ENCODE measurements at places on chromosomes 5 and 9.

GRCh38 chr5:95760273-95761191, 29.4 kb downstream of the RHOBTB3 start:
- DNase-seq = peak; percentile 42

- DNase-seq = no peak
These were observed 50.9 kb downstream of the ZNF474 start for GRCh38 chr5:122180146-122180712.

DNA sequence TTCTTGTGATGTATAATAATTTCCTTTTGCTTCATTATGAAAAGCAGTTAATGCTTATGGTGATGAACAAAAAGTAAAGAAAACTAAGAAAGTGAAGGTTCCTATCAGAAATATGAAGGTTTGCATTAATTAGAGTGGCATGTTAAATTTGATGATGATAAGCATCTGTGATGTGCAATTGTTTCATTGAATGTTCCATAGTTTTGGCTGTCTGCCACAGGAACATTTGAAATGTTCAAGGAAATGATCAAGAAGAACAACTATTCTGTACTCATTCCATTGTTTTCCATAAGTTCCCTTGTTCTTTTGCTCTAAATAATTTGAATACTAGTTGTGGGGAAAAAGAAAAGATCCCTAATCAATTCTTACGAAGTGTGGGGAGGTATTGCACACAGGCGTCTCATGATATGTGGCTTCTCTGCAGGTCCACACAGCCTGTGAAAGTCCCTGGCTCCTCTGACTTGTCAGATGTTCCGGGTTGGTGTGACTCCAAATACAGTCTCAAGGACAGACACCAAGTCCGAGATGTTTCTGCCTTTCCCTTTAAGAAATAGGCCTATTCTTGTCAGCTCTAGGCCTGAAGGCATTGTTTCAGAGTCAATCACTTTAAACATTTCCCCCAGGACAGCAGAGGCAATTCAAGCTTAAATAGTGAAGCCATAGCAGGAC, 152.6 kb upstream of the MAST4 start:
- no peak for DNase-seq

DNA sequence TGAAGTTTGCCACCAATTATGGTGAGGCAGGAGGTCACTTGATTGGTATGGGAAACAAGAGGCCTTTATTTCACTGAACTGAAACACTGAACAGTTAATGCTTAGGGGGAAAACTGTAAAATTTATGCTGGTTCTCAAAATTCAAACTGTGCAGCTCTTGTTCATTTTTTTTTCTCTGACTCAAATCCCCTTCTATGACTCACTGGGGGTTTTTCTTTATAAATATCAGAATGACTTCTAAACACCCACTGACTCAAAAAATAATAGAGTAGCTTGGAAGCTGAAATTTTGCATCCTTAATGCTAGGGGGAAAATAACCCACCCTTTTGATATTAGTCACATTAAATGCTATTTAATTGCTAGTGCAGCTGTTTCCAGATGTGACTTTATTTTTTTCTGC, 24.1 kb upstream of the OTP start:
- DNase-seq = no peak

GRCh38 chr9:110575169-110575568, 4.4 kb downstream of the SVEP1 start:
- DNase-seq = no peak

DNA sequence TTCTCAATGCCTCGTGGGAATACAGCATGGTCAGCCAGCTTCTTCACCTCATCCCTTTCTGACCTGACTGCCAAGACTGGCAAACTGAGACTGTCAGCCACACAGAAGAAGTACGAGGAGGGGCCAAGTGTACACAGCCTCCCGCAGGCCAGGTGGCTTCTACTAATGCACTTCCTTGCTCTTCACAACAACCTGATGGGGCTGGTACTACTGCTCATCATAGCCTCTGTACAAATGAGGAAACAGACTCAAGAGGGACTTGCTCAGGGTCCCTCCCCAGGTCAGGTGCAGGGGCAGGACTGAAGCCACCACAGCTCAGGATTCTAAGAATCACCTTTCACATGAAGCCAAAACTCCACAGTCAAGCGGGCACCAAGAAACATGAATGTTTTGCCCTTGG, 21.3 kb downstream of the NIPAL4 start:
- DNase-seq = no peak

DNA sequence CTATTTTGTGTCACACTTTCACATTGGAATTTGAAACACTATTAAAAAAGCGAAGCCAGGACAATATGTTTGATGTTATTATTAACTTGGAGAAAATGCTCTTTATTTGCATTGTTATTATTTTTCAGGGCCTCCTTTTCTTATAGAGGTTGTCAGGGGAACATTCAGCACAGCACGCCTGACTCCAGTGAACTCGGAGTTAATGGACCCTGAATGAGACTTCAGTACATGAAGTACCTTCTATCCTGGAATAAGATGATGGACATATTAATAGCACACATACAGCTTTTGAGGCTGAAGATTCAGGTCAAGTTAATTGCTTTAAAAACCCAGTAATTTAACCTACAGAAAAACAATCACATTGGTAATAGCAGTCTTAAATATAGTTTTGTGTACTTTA, 652.9 kb downstream of the SEMA5A start:
- DNase-seq = no peak

- peak; percentile 57 for DNase-seq
These were observed 2.2 kb downstream of the HNRNPA0 start for GRCh38 chr5:137751869-137752491.

DNA sequence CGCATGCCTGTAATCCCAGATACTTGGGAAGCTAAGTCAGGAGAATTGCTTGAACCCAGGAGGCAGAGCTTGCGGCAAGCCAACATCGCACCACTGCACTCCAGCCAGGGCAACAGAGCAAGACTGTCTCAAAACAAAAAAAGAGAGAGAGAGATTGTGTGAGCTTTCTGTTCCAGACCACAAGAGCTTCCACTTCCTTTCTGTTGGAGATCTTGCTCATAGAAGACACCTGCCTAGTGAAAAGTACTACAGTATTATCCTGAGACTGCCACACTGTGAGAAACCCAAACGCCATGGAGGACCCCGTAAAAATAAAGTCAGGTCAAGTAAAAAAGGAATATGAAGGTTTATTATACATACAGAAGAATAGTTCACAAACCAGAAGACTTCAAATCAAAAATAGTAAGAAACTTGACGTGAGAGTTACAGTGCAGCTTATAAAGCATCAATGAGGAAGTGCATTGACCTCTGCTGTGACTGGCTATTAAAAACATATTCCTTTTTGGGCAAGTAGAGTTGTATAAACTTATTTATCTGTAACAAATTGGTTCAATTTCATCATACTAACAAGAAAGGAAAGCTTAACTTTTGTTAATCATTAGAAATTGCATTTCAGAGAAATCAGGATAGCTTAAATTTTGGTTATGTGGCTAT, 4.3 kb upstream of the EMB start:
- no peak for DNase-seq

GRCh38 chr5:150114773-150115408, 28.5 kb upstream of the CSF1R start:
- no peak for DNase-seq

DNA sequence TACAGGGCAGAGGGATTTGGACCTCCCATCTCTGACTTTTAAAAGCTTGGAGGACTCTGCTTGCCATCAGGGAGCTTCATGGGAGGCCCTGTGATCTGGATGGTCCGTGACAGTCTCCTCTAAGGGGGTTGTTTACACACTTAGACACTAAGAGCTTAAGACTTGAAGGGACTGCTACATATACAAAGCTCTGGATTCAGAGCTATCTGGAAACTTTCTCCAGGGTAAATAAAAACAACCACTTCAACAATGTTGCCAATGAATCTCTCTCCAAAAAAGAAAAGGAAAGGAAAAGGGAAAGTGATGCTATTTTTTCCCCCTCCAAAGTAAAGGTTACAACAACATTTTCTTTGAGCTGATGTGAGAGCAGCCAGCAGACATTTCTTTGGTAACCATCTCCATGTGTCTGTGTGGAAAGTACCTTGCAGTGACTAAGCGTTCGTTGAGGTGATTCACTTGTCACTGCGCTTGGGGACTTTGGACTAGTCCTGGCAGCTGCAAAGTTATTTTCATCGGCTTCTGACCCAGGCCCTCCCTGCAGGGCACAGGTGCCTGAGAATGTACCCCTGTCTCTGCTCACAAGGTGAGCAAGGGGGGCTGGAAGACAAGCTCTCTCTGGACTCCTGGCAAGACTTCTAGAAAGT, 262.1 kb upstream of the KLF4 start:
- no peak for DNase-seq

GRCh38 chr5:1118231-1118698, 6.4 kb upstream of the SLC12A7 start:
- DNase-seq = no peak

DNA sequence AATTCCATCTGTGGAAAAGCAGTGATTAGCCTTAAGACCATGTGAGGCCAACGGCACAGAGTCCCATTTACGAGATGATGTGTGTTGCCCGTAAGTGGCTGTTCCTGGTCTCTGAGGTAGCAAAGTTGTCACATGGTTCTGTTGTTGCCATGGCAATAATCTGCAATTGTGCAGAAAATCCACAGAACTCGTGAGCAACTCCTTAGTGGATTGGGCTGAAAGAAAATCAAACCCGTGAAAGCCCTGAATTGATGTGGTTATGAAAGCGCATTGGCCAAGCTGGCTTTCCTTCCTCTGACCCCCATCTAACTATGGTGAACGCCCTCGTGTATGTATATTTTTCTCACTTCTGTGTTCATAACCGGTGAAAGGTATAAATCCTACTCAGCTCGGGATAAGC, 614.7 kb downstream of the EBF1 start:
- no peak for DNase-seq

DNA sequence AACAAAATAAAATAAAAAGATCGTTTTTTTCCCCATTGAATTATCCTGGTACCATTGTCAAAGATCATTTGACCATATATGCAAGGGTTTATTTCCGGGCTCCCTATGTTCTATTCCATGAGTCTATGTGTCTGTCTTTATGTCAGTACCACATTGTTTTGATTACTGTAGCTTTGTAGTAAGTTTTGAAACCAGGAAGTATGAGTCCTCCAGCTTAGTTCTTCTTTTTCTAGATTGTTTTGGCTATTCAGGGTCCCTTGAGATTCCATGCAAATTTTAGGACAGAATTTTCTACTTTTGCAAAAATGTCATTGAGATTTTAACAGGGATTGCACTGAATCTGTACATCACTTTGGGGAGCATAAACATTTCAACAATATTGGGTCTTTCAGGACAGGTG, 18.7 kb upstream of the EEIG1 start:
- DNase-seq = no peak

DNA sequence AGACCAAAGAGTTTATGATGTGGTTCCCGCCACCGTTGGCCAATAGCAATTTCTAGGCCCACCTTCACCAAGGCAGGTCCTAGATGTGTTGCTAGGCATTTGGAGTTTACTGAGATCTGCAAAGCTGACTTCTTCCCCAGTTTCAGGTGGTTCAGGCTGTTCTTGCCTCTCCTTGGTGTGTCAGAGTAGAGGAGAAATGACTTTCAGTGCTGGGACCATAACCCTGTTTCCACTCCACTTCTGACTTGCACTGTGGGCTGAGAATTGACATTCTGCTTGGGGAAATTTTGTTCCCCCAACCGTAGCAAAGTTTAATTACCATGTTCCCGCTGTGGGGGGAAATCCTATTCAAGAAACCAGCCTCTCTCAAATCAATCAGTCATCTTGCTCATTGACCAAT, 128.0 kb upstream of the GABRP start:
- no peak for DNase-seq

DNA sequence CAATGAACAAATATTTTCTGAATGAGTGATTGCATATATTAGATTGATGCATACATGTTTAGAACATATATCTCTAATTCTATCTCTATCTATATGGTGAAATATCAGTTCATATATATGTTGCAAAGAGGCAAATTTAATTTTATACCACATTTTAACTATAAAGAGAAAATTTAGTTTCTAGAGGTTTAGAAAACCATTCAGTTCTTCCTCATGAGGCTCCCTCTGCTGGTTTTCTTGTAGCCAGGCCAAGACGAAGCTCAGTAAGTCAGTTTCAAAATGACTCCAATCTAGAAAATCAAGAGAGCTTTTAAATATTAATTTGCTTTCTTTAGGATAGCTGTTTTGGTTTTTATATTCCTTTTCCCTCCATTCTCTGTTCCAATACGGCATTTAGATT, 312.1 kb downstream of the TMEM232 start:
- DNase-seq = no peak

- DNase-seq = no peak
These were observed 132.7 kb upstream of the ERCC6L2 start for GRCh38 chr9:95742821-95743220.

- DNase-seq = no peak
These were observed 36.4 kb downstream of the THBS4 start for GRCh38 chr5:80071510-80072021.

DNA sequence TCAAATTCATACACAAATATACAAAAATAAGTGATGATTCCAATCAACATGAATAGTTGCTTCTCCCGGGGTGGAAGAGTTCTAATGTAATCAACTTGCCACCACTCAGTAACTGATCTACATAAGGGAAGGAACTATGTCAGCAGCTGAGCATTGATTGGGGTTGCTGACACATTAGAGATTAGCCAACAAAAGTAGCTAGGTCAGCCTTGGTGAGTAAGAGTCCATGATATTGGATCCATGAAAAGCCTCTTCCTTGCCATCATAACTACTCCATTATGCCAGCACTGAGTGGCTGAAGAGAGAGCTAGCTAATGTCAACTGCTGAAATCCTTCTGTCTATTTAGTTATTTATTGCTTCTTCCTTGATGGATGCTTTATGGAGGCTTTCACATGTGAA, 309.8 kb downstream of the NFIB start:
- no peak for DNase-seq

DNA sequence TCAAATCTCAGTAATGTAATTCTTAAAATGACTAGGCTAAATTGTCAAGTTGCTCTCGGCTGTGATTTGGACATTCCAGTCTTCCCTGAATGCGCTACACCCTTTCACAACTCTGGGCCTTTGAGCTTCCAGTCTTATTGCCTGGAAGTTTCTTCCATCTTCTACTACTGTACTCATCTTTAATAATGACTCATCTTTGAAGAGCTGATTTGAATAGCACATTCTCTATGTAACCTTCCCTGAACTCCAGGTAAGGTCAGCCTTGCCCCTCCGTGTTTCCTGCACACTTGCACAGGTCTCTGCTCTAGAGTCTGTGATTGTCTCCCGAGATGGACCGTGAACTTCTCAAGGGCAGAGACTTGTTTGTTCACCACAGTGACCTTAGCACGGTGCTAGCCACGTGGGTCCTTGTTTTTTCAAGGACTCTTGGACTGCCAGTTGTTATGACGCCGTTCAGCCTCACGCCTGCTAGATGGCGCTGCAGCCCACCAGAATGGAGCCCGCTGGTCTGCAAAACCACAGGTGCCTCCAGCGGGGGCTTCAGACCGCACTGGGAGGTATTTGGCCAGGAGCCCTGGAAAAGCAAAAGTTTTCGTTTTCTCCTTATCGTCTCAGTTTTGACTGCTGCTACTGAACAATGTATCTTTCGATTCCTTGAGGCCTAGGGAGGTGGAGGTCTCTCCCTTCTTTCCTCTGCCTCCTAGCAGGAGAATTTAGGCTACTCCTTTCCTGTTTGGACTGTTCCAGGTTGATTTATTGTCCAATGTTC, 44.4 kb downstream of the SEC61B start:
- DNase-seq = peak; percentile 37

All from SK-N-MC (cell line).